Hematopoietic multipotent progenitor cell treated with erythropoietin and hydrocortisone succinate and interleukin-3 and kit ligand, for 17 days (in vitro differentiated cells): ENCODE measurements at places on chromosomes 12 and 14.

DNA sequence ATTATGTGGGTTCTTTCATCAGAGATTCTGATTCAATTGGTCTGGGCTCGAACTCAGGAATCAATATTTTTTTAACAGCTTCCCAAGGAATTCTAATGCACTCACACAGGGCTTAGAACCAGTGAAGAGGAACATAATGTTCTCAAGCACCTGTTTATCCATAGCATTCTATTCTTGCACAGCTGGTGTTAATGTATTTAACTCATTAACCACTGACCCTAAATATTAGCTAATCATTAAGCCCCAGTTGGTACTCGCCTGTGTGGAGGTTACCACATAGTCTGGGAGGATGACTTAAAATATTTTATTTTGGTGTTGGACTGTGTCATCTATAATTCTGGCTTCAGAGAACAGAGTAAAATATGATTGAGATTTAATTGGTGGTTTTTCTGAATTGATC is 45.3 kb downstream of the LRP6 start:
- no peak for DNase-seq

- no peak for DNase-seq
Measured at GRCh38 chr12:10982244-10982643, 4.5 kb downstream of the TAS2R50 start.

DNA sequence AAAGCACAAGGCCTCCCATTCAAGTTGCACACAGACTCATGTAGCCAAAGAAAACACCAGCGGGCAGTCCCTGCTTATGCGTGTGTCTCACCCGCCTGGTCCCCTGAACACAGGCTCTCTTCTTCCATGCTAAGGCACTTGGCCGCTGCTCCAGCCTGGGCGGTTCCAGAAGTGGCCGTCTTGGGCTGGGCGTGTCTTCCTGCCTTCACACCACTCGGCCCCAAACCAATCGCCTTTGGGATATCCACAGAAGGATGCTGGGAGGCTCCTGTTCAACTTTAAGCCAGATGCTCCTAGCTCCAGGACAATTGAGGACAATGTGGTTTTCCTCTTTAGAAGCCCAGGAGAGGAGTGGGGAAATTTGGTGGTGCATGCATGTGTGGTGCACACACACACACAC is 2.2 kb downstream of the SCARB1 start:
- peak; percentile 32 for DNase-seq

GRCh38 chr14:23929822-23930294 is 23.7 kb upstream of the DHRS4 start:
- DNase-seq, result peak; percentile 76

GRCh38 chr12:65756956-65757511 is 67.2 kb upstream of the HMGA2 start:
- no peak for DNase-seq

DNA sequence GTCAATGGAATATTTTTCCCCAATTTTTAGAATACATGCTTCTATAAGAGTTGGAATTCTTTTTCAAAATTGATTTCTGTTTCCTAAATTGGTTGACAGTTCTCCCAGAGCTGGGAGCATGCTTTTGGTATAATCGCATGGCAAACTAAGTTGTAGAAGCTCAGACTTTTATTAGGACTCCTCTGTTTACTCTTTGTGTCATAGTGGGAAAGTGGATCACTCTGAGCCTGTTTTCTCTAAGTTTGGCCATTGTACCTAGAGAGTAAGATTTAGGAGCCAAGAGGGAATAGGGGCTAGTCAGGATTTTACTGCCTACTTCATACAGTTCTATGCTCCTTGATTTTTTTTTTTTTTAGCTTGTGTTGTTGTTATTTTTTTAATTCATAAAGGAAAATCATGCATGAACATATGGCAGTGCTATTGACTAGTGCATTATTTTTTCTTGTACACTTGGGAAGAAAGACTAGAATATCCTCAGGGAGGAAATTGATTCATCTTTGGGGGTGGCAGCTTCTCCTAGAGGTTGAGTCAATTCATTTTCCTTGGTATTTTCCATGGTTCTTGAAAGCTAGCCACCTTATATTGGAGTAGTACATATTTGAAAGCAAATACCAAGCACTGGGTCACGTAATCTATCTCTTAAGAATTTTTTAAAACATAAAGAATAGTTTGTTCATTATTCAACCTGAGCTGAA is 77.7 kb upstream of the TRAF3 start:
- no peak for DNase-seq

- no peak for DNase-seq
Measured at GRCh38 chr14:103020271-103021170, 36.8 kb downstream of the CDC42BPB start.

GRCh38 chr12:9866860-9867269 is 2.3 kb downstream of the CLEC2B start:
- peak; percentile 51 for DNase-seq

- DNase-seq, result no peak
Measured at GRCh38 chr12:58681730-58682129, 238.6 kb downstream of the LRIG3 start.

DNA sequence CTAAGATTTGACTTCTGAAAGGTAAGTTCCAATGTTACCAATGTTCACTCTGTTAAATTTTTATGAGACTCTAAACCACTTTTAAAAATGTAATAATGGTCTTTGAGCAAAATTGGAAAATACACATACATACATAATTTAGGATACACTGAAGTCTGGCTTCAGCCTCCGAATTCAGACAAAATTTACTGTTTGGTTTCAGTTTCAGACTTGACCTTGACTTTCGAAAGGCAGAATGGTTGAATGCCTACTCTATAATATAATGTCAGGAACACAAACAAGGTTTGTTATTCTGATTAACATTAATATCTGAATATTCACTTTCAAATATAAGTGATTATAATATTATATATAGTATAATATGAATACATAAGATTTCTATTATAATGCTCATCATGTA is 74.1 kb upstream of the KRAS start:
- no peak for DNase-seq

GRCh38 chr12:94640134-94640928 is 10.0 kb downstream of the TMCC3 start:
- no peak for DNase-seq

DNA sequence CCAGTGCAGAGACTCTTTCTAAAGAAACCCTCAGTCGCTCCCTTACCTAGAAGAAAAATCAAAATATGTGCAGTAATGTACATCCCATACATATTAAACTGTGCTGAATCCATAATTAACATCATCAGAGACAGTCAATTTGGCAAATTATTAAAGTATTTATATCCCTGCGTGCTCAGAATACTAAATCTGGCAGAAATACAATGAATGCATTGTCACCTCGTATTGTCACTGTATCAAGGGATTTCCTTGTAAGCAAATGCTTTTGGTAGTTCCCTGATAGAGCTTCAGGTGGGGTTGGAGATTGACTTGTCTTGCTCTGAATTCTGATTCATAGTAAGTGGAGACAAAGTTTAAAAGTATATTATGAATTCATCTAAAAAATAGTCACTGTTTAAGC is 319.1 kb downstream of the PPFIA2 start:
- DNase-seq, result no peak

DNA sequence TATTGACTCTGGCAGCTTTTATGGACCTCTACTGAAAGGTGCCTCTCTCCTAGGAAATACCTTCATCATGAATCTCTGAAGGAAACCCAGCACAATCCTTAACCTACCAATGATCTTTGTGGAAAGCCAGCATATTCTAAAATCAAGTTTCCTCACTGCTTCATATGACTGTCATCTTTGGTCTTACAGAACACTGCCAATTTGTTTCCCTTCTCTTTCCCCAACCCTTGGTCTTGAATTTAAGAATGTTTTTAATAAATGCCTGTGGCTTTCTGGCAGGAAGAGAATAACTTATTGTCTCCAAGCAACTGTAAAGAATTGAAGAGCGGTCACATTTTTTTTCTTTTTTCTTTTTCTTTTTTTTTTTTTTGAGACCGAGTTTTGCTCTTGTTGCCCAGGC is 427.6 kb downstream of the IPO8 start:
- no peak for DNase-seq

DNA sequence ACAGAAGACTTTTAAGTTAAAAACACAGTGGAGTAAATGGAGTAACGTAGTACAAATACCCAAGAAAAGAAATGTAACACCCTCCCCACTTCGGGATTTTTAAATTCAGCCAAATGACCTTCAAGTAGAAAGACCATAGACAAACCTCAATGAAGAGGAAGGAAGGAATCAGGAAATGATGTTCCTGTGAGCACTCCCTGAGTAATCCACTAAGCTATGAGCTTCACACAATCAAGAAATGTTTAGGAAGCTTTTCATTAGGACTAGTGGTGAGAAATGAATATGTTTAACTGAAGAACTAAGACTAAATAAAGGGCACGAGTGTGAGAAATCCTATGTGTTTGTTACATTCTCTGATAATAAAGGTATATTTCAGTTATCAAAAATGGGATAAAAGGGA is 10.1 kb downstream of the TCL1A start:
- DNase-seq, result no peak

DNA sequence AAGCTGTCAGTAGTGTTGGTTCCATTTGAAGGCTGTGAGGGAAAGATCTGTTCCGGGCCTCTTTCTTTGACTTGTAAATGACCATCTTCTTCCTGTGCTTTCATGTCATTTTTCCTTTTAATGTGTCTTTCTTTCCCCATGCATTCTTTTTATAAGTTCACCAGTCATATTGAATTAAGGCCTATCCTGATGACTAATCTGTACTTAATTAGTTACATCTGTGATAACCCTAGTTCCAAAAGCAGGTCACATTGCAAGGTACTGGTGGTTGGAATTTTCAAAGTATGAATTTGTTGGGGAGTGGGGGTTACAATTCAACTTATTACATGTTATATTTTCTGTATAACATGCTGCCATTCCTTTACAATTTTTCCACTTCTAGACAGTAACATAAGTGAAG is 1642.1 kb upstream of the FLRT2 start:
- no peak for DNase-seq

DNA sequence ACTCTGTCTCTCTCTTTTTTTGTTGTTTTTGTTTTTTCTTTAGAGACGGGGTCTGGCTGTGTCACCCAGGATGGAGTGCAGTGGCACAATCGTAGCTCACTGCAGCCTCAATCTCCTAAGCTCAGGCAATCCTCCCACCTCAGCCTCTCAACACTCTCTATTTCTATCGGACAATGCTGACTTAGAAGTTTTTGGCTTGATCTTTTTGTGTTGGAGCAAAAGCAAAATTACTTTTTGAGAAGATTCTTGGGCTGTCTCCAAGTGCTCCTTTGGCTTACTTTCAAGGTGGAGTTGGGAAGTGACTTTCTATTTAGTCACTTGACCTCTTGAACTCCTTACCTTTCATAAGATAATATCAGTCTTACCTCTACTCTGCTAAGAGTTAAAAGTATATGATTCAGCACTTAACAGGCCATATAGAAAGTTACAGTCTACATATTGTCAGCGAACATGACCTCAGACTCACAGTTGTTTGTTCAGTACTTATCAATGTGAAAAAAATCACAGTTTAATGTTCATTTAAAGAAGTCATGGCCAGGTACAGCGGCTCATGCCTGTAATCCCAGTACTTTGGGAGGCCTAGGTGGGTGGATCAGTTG is 15.4 kb upstream of the MIA2 start:
- no peak for DNase-seq

GRCh38 chr12:54175200-54175963 is 13.4 kb downstream of the SMUG1 start:
- DNase-seq, result no peak

DNA sequence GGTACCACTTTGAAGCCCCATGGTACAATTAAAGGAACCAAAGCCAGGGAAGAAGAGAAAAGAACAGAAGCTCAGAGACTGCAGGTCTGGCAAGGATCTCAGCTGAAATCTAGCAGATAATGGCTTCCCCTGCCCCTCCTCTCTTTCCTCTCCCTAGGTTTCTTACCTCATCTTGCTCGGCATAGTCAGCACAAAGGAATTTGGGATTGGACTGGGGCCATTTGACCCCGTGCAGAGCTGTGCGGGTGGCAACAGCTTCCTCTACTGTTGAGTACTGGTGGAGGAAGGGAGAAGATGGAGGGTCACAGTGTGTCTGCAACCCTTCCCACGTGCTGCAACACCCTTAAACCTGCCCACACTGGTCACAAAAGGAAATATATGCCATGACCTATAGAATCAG is 4.7 kb upstream of the CDH24 start:
- DNase-seq, result no peak

GRCh38 chr12:40382217-40382616 is 157.4 kb downstream of the LRRK2 start:
- DNase-seq, result no peak

DNA sequence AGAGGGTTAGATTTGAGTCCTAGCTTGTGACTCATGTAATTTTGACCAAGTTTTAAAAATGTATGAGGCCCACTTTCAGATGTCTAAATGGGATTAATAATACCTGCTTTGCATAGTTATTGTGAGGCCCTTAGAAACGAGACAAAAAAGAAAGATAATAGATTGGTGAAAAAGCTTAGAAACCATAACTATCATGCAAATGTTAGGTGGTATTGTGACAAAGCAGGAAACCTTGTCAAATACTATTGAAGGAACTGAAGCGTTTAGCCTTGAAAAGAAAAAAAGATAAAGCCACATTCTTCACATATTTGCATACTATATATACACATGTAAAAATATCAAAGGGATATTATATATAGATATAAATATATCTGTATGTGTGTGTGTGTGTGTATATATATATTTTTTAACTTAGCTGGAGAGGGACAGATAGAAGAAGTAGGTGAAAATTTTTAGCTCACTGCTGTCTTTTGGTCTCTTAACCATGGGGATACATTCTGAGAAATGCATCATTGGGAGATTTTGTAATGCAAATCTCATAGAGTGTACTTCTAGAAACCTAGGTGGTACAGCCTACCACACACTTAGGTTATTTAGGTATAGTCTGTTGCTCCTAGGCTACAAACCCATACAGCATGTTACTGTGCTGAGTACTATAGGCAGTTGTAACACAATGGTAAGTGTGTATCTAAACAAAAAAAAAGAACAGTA is 270.3 kb downstream of the CCDC91 start:
- DNase-seq, result no peak

- DNase-seq, result no peak
Measured at GRCh38 chr12:15411842-15412241, 89.5 kb downstream of the PTPRO start.

DNA sequence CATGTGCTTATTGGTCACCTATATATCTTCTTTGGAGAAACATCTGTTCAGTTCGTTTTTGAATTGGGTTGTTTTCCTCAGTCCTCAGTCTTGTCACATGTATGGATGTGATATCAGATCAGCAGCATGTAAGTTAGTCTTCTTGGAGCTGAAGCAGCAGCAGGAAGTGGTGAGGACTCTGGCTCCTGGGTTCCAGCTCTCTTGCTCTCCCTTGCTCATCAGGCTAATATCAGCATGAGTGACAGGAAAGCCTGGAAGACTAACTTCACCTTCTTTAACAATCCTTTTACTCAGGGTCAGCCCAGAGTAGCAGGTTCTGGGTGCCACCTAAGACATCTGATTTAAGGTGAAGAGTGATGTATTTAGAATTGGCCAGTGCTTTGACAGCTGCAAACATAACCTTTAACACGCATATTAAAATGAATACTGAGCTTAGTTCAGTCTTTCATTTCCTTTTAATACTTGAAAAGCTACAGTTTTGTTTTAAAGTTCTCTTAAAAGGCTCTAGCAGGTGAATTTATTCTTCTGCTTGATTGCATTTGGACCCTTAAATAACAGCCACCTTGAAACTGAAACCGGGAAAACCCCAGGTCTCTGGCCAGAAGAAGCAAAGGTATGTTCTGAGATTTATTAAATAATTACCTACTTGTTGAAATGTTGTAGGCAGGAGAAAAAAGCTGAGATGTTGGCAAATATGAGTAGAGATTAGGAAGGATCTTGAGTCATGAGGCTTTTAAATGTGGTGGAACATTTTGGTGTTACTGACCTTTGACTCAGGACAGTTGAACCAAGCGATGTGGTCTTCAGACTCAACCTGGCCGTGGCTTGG is 54.3 kb downstream of the DRAM1 start:
- no peak for DNase-seq
